ENCODE measurements at places on chromosomes 6 and 20. TPM values are rescaled to one million over a fixed set of nuclear protein-coding genes. Genes with fewer than 3 reads are reported as not detected.

- H3K27me3 ChIP-seq: no peaks in the 10 kb centered on the region
- H3K36me3 ChIP-seq: peaks cover 18% of the 10 kb centered on the region
- H3K4me1 ChIP-seq: peaks cover 18% of the 10 kb centered on the region
- no peak overlapping the region for H3K27ac ChIP-seq
- DNase-seq: no peak
- no peak overlapping the region for H3K4me3 ChIP-seq
Measured at GRCh38 chr20:38985060-38985459, 22.9 kb downstream of the DHX35 start.

GRCh38 chr20:4766631-4767030 is 44.9 kb downstream of the PRND start:
- H3K27ac ChIP-seq: no peak overlapping the region
- peaks cover under 1% of the 10 kb centered on the region for H3K27me3 ChIP-seq
- peaks cover 3% of the 10 kb centered on the region for H3K36me3 ChIP-seq
- H3K4me3 ChIP-seq: no peak overlapping the region
- peaks cover under 1% of the 10 kb centered on the region for H3K4me1 ChIP-seq
- no peak for DNase-seq

DNA sequence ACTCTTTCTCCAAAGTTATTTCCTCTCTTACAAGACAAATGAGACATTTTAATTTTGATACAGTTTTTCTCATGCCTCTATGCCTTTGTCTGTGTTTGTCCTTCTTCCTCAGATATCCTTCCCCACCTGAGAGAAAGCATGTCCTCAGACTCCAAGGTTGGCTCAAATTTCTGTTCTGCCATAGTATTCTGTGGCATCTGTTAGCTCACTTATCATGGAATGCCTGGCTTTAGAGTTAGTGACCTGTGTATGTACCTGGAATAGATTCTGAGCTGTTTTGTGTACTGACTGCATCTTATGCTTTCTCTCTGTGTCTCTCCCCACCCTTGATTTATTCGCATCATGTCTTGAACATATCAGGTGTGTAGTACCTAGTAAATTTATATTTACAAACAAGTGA is 90.0 kb downstream of the CENPW start:
- H3K4me1 ChIP-seq: no peaks in the 10 kb centered on the region
- H3K36me3 ChIP-seq: no peaks in the 10 kb centered on the region
- no peak for DNase-seq
- peaks cover 2% of the 10 kb centered on the region for H3K27me3 ChIP-seq

- no peak for DNase-seq
- no peaks in the 10 kb centered on the region for H3K27me3 ChIP-seq
- H3K27ac ChIP-seq: no peak overlapping the region
- peaks cover 22% of the 10 kb centered on the region for H3K4me1 ChIP-seq
- H3K4me3 ChIP-seq: no peak overlapping the region
Measured at GRCh38 chr6:158361961-158362669, 49.9 kb downstream of the TULP4 start.

GRCh38 chr6:106450653-106451052 is 90.1 kb downstream of the CRYBG1 start:
- H3K27ac ChIP-seq: no peak overlapping the region
- peaks cover 12% of the 10 kb centered on the region for H3K4me1 ChIP-seq
- no peak for DNase-seq
- H3K4me3 ChIP-seq: no peak overlapping the region
- no peaks in the 10 kb centered on the region for H3K27me3 ChIP-seq

DNA sequence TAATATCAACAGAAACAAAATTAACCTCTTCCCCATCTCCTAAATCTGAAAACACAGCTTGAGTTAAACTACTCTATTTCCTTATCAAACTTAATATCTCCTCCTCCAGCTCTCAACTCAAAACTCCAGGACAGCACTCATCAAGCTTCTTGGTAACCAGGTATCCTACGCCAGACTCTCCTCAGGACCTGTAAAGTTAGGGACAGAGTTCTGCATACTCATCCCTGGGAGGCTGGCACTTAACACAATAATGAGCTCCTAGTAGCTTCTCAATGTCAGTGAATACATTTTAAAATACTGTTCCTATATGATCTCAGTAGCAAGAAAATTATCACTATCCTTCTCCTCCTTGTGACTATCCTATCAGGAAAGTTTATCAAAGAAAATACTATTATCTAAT is 240.3 kb downstream of the PTPRK start:
- H3K4me1 ChIP-seq: peaks cover 4% of the 10 kb centered on the region
- no peak overlapping the region for H3K4me3 ChIP-seq
- no peaks in the 10 kb centered on the region for H3K36me3 ChIP-seq
- no peaks in the 10 kb centered on the region for H3K27me3 ChIP-seq
- no peak for DNase-seq

DNA sequence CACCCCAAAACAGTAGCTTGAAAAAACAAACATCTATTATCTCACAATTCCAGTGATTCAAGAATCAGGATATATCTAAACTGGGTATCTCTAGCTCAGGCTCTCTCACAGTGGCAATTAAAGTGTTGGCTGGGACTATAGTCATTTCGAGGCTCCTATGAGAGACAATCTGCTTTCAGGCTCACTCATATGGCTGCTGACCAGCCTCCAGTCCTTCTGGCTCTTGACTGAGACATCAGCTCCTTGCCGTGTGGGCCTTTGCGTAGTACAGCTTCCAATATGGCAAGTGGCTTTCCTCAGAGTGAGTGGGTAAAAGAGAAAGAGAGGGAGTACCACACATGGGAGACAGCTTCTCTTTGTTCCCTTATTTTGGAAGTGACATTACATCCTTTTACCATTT is 327.2 kb downstream of the CENPW start:
- H3K36me3 ChIP-seq: no peaks in the 10 kb centered on the region
- no peak for DNase-seq
- H3K4me1 ChIP-seq: no peaks in the 10 kb centered on the region

DNA sequence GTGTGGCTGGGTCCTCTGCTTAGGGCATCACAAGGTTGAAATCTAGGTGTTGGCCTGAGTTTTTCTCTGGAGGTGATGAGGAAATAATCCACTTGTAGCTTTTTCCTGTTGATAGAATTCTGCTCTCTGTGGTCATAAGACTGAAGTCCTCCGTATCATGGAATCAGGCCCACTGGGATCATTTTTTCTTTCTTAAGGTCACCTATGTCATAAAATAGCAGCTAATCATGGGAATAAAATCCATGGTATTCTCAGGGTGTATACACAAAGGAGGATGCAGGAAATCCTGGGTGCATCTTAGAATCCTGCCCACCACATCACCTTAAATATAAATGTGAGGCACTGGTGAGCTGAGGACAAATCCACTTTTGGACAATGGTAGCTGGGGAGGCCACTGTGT is 72.7 kb downstream of the PRDM1 start:
- H3K27me3 ChIP-seq: peaks cover 2% of the 10 kb centered on the region
- no peak overlapping the region for H3K27ac ChIP-seq
- no peak for DNase-seq
- no peak overlapping the region for H3K4me3 ChIP-seq
- no peaks in the 10 kb centered on the region for H3K36me3 ChIP-seq
- peaks cover 15% of the 10 kb centered on the region for H3K4me1 ChIP-seq

DNA sequence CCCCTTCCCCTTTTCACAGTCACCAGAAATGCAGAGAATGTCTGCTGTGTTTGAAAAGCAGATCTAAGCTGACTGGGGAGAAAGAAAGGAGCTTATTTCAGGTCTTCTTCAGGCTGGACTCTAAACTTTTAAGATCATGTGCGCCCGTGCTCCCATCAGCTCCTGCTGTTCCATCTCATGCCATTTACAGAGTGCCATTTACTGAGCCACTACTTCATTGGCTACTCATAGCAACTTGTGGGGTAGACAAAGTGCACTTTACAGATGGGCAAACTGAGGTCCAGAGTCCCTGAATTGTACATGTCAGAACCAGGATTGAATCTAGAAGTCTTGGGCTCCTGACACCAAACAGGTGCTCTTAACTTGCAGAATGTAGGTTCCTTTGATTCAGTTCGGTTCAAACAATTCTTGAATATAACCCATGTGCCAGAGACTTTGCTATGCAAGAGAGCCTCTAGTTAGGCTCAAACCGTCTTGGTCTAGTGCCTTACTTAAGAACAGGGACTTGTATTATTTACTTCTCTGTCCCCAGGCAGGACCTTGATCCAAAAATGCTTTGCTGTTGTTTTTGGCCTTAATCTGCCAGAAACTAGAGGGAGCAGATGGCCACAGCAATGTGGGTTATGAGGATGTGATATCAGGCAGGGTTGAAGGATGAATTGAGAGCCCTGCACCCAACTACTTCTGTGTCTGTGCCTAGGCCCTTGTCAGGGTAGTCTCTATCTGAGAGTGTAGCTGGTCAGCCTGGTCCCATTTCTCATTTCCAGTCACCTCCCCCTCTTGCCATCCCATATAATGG is 56.4 kb downstream of the RALY start:
- H3K4me3 ChIP-seq: no peak overlapping the region
- no peak for DNase-seq
- peaks cover 2% of the 10 kb centered on the region for H3K36me3 ChIP-seq
- H3K27ac ChIP-seq: no peak overlapping the region

- H3K4me3 ChIP-seq: no peak overlapping the region
- peaks cover 60% of the 10 kb centered on the region for H3K36me3 ChIP-seq
- peaks cover 50% of the 10 kb centered on the region for H3K4me1 ChIP-seq
- DNase-seq: peak; percentile 73
- H3K27ac ChIP-seq: peak overlapping the region; percentile 77
- no peaks in the 10 kb centered on the region for H3K27me3 ChIP-seq
Measured at GRCh38 chr6:90222724-90223198, 73.9 kb downstream of the BACH2 start.

DNA sequence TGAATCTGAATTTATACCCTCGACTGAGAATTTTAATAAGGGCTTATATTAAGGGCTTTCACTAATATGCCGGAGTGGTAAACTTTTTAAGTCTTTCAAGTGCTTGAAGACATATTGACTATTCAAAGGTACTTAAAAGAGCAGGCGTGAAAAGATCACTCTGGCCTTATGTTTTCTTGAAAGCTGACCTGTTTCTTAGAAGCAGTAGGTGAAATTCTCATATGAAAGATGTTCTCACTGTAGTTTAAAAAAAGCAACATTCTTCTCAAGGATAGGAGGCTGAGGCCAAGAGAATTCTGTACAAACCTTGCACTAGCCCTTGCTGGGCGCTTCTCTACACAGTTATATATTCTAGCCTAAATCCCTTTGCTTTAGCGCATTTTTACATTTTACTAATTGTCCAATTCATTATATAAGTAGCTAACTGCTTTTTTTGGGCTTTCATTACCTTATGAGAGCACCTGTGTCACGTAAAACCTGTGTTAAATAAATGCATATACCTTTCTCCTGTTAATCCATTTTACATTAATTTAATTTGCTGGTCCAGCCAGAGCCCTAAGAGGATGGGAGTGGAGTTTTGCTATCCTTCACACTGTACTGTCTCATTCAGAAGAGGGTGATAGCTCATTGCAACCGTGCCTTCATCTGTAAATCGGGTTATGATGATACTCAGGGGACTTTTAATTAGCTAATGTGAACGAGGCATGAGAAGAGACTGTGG is 59.6 kb upstream of the HFE start:
- peaks cover 9% of the 10 kb centered on the region for H3K36me3 ChIP-seq
- H3K27ac ChIP-seq: peak overlapping the region; percentile 95
- DNase-seq: no peak

GRCh38 chr6:21741221-21742109 is 147.9 kb downstream of the SOX4 start:
- H3K4me1 ChIP-seq: peaks cover 4% of the 10 kb centered on the region
- H3K27me3 ChIP-seq: peaks cover 6% of the 10 kb centered on the region
- no peaks in the 10 kb centered on the region for H3K36me3 ChIP-seq
- no peak overlapping the region for H3K4me3 ChIP-seq
- DNase-seq: no peak

- H3K36me3 ChIP-seq: no peaks in the 10 kb centered on the region
- no peak overlapping the region for H3K4me3 ChIP-seq
Measured at GRCh38 chr6:134609716-134610261, 291.9 kb upstream of the SGK1 start.

DNA sequence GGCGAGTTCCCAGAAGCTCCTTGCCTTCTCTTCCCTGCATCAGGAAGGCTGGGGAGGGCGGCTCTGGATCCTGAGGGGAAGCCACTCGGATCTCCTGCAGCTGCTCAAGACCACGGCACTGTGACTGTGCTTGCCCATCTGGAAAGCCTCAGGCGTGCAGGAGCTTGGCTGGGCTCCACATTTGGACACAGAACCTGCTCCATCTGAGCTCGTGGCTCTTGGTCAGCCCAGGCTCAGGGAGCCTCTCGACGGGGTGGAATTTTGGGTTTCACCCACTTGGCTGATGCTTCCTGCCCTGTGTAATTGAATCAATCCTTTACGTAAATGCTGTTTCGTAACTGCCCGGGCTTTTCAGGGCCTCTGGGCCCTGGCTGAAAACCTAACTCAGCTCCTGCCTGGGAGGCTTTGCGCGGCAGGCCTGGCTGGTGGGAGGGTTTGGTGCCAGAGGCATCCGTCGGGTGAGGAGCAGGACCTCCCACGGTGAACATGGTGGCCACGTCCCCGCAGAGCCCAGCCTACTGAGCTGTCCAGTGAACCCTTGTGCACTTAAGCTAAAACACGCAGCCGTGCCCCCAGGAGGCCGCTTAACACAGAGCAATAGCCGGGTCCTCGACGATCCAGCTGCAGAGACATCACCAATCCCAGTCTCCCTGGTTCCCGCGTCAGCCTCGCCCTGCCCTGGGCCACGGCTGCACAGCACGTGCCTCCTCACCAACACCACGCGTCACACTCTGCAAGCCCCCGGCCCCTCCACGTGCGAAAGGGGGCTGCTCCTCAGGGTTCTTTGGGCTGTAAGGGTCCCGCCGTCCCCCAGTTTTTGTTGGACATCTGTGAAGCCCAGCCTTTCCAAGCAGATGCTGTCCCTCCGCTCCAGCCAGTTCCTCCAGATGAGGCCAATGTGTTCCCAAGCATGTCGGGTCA is 241.0 kb downstream of the DLL1 start:
- H3K4me3 ChIP-seq: no peak overlapping the region
- H3K36me3 ChIP-seq: no peaks in the 10 kb centered on the region
- no peak for DNase-seq
- peaks cover 3% of the 10 kb centered on the region for H3K27me3 ChIP-seq
- H3K27ac ChIP-seq: no peak overlapping the region

GRCh38 chr6:167663784-167664443 is 162.8 kb upstream of the AFDN start:
- no peak overlapping the region for H3K27ac ChIP-seq
- H3K36me3 ChIP-seq: no peaks in the 10 kb centered on the region
- no peaks in the 10 kb centered on the region for H3K27me3 ChIP-seq
- no peaks in the 10 kb centered on the region for H3K4me1 ChIP-seq
- H3K4me3 ChIP-seq: no peak overlapping the region
- DNase-seq: no peak

Gene NFATC2
- total RNA-seq: 38.3 TPM

Gene CTAGE9
- not detected for total RNA-seq

Gene SLC26A8
- not detected for total RNA-seq

Gene TMC2
- total RNA-seq: not detected

Gene TINAG
- total RNA-seq: not detected

Gene ERVFRD-1
- total RNA-seq: not detected

Gene ZNF451
- total RNA-seq: 44.4 TPM

Gene C6orf141
- 0.43 TPM for total RNA-seq
